ENCODE measurements at places on chromosomes 5 and 9. TPM values are rescaled to one million over a fixed set of nuclear protein-coding genes. Genes with fewer than 3 reads are reported as not detected.

GRCh38 chr9:6818292-6818922 is 60.6 kb downstream of the KDM4C start:
- DNase-seq, result no peak

DNA sequence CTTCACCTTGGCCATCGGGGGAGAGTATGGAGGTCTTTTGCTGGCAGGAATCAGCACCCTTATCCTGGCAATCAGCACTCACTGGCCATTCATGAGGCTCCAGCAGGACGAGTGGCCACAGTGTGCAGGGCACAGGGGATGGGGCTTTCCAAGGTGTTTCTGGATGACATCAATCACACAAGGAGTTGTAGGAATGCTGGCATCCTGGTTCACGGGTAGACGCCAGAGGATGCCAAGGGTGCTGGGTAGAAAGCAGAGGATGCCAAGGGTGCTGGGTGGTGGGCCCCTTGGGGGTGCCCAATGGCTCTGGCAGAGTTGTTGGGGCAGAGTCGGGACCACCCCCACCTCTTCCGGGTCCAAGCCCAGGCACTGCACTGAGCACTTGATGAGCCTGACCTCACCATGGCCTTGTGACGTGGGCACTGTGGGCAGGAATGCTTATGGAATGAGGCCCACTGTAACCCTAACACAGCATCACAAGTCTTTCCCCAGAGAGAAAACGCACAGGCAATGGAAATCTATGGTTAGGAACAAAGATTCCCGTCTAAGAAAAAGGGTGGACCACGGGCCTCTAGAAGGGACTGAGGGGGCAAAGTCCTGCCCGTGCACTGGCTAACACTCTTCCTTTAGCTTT is 29.1 kb downstream of the CEL start:
- no peak for DNase-seq

The PCDHGB6 gene
- total RNA-seq, result 8.5 TPM

The RNF208 gene
- 2.7 TPM for total RNA-seq

DNA sequence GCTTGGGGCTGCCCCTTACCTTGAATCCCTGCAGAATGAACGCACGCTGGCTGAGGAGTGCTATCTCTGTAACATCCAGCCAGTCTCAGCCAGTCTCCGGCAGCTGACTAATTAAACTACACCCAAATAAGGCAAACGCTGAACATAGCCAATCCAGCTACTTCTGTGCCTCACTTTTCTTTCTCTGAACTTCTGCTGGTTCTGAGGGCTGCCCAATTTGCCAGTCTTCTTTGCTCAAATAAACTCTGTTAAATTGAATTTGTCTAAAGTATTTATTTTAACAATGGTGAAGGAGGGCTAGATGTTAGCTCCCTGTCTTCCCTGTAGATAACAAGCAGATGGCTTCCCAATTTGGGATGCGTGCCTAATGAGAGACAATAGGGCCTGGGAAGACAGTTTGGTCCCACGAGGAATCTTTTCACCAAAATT is 154.0 kb upstream of the NFIL3 start:
- DNase-seq, result no peak

- DNase-seq, result no peak
Observed at GRCh38 chr5:3595006-3595961, at the start of gene IRX1. TSS of gene IRX1 (plus strand) at chr5:3595832. CDS start at chr5:3596106, 274 bp downstream.

DNA sequence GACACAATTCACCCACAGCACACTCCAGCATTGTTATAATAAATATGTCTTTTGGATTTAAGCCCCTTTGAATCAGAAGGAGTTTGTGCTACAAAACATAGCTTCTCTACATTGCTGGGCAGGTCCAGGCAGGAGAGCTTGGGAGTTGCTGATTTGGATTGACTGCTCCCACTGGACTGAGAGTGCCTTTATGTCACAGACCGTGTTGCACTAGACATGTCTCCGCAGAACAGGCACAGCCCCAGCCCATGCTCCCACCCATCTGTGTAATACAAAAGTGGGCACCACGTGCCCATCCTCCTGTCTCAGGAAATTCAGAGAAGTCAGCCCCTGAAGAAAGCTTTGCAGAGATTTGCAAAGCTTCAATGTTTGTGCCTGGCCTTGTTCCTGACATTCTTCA is 117.1 kb downstream of the MED10 start:
- DNase-seq, result no peak

DNA sequence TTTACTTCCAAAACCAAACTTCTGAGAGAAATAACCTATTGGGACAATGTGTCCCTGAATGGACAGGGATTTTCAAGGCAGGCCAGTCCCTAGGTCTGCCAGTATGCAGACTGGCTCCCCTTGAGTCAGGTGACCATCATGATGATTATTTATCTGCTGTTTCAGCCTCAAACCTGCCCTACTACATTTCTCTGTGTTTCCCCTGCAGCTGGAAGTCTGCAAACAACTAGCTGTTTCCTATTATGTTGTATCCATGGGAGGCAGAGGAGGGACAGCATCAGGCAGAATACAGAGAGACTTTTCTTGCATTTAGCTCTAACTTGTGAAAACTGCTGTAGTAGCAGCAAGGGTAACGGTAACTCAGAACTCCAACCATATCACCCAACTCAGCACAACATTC is 36.2 kb upstream of the IFNK start:
- no peak for DNase-seq

The PCDHGA7 gene
- 4.0 TPM for total RNA-seq

DNA sequence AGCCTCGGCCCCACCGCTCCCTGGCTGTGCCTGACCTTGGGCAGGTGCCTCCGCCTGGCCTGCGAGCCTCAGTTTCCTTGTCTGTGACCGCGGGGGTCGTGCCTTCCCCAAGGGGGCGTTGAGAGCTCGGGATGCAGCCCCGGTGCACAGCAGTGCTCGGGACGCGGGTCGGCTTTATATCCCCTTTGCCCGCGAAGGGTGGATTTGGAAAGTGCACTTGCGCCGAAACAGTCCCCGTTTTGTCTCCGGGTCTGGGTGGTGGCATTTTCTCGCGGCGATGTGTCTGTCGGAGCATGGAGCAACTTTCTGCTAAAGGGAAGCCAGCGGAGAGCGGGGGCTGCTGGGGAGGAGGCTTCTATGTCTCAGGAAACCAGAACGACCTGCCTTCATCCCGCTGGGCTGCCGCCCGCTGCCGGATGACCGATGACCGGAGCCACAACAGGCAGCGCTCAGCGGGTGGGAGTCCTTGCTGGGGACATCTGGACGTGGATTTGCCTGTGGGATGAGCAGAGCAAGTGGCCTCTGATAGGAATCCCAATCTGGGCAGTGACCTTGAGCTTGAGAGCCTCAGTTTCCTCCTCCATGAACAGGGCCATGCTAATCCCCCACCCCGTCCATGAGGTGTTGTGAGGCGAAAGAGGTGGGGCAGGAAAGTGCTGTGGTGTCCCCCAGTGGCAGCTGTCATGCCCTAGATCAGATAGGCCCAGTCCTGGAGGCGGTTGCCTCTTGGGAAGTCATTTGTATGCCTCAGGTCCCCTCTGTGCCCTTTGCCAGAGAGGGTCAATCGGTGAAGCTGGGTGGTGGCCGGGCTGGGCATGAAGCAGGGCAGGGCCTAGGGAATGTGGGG is 651 bp downstream of the HRH2 start:
- peak; percentile 83 for DNase-seq

DNA sequence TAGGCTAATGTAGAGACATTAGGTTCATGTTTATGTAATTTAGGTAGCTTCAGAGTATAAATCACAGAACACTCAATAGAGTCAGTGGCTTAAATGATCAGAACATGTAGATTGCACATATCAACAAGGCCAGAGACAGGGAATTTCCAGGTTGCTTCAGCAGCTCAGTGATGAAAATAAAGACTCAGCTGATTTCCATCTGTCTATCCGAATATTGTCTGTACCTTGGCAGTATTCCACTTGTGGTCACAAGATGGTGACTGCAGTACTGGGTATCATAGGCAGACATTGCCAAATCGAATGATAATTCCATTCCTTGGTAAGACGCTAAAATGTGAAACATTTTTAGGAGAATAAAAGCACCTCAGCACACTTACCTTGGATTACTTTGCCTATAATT is 702.2 kb downstream of the MAT2B start:
- DNase-seq, result no peak

- no peak for DNase-seq
Observed at GRCh38 chr5:107134931-107135330, 535.8 kb downstream of the EFNA5 start.

DNA sequence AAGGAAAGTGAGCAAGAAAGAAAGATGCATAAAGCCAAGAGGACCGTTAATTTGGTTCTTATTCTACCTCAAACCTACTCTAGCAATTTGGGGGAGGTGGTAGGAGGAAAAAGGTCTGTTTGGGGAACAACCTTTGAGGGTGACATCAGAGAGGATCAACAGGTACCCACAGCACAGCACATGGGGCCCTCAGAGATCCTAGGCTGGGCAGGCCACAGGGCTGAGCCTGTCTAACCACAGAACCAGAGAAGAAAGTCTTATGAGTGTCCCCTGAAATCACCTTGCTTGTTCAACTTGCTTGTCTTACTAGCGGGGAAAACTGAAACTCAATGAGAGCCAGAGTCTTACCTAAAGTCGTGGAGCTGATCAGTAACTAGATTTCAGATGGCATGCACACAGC is 385.2 kb downstream of the SPOCK1 start:
- no peak for DNase-seq

GRCh38 chr5:36623832-36624231 is 17.4 kb downstream of the SLC1A3 start:
- DNase-seq, result no peak

The TBC1D2 gene
- total RNA-seq, result 6.9 TPM

DNA sequence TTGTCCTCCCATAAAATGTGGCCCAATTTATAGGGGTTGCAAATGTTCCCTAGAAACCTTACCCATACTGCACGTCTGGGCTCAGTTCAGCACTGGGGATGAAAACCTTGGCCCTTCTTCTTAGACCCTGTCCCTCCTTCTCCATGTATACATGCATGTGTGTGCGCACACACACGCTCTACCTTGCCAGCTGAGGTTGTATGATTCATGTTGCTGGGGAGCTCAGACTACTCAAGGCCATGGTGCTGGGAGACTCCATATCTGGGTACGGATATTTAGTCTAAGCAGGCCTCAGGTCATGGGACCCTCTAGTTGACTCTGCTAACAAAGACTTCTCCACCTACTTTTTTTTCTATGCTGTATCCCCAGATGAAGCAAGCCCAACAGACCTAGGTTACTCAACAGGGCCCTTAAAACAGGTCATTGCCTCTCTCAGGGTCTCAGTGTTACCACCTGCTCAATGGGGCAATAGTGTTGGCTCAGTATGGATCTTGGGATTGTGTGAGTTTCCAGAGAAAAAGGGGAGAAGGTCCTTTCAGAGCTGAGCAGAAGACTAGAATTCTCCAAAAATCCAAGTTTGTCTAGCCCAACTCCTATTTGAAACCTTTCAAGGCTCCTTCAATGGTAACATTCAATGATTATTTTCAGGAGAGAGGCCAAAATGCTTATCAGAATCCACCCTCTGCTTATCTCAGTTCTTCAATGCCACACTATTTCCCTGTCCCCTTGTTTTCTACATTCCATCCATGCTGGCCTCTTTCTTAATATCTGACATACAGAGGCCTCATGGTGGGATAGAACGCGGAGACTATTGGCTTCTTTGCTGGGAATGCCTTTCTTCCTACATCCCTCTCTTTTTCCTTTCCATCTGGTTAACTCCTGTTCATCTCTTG is 123.6 kb upstream of the PITX1 start:
- no peak for DNase-seq

The SPATA31E1 gene
- total RNA-seq, result not detected

- DNase-seq, result peak; percentile 60
Observed at GRCh38 chr9:131840220-131840619, 100.3 kb upstream of the RAPGEF1 start.

The BSPRY gene
- 0.28 TPM for total RNA-seq

DNA sequence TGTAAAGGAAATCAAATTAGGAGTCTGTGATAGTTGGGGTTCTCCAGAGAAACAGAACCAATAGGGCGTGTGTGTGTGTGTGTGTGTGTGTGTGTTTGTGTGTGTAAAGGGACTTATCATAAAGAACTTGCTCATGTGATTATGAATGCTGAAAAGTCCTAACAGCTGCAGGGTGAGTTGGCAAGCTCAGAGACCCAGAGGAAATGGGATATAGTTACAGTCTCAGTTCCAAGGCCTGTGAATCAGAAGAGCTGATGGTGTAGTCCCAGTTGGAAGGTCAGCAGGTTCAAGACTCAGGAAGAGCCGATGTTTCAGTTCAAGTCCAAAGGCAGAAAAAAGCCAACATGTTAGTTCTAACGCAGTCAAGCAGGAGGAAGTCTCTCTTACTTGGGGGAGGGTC is 214.2 kb downstream of the ELAVL2 start:
- no peak for DNase-seq

The FBP2 gene
- total RNA-seq, result not detected

GRCh38 chr9:91927922-91928510 is 22.0 kb downstream of the ROR2 start:
- DNase-seq, result no peak

The APBA1 gene
- total RNA-seq, result 8.9 TPM

DNA sequence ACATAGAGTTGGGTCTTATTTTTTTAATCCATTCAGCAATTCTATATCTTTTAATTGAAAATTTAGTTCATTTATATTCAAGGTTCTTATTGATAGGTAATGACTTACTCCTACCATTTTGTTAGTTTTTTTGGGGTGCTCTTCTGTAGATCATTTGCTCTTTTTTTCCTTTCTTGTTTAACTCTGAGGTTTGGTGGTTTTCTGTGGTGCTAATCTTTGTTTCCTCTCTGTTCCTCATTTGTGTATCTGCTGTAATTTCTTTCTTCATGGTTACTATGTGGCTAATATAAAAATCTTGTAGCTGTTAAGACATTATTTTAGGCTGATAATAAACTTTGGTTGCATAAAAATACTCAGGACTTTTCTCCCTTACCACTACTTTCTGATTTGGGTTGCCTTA is 181.6 kb upstream of the DMRTA1 start:
- DNase-seq, result no peak

The CBY3 gene
- total RNA-seq, result not detected

- DNase-seq, result no peak
Observed at GRCh38 chr5:96659170-96659569, 3.0 kb upstream of the CAST start.

- DNase-seq, result no peak
Observed at GRCh38 chr5:128192368-128192767, 108.8 kb downstream of the SLC12A2 start.

GRCh38 chr5:59049095-59049494 is 466.2 kb downstream of the RAB3C start:
- DNase-seq, result no peak

DNA sequence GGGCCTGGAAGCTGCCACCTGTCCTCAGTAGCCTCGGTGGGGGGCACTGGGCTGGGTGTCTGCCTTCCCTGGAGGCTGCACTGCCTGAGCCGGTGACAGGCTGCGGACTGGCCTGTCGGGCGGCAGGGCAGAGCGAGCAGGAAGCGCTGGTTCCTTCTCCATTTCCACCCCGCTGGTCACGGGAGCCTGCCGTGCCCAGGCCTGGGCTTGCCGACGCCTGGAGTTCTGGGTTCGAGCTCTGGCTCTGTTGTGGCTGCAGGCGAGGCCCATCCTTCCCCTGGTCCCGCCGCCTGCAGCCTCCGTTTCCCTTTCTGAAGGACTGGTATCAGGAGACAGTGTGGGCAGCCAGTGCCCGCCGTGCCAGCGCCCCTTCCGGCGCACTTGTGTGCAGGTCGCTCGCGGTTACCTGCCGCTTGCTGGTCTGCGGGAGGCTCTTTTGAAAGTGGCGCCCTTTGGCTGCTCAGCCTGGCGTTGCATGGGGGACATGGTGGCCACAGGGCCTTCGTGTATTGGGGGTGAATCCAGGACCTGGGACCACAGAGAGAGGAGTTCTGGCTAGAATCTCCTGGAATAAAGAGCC is 34.0 kb downstream of the RXRA start:
- no peak for DNase-seq

The PBX3 gene
- 36.0 TPM for total RNA-seq

- DNase-seq, result no peak
Observed at GRCh38 chr9:135146766-135147473, 59.5 kb downstream of the OLFM1 start.

GRCh38 chr5:8660133-8660893 is 791.4 kb downstream of the MTRR start:
- DNase-seq, result no peak

Data from posterior vena cava (tissue), 2 donors.